ENCODE measurements at places on chromosomes 7 and 10.

DNA sequence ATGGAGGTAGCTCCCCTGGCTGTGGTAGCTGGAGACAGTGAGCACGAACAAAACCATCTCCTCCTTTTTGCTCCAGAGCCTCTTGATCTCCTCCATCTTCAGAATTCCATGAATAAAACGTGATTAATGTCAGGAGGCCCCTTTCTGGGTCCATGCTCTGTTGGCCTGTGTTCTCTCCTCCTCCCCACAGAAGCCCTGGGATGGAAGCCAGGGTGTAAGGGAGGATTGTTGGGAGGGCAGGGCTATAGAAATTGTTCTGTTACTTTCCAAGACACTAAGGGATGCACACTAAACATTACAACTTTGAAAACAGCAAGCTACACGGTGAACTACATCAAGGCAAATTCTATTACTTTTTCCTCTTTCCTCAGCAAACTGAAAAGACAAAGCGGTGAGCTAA, 96.3 kb downstream of the RNF216 start:
- DNase-seq, result no peak

DNA sequence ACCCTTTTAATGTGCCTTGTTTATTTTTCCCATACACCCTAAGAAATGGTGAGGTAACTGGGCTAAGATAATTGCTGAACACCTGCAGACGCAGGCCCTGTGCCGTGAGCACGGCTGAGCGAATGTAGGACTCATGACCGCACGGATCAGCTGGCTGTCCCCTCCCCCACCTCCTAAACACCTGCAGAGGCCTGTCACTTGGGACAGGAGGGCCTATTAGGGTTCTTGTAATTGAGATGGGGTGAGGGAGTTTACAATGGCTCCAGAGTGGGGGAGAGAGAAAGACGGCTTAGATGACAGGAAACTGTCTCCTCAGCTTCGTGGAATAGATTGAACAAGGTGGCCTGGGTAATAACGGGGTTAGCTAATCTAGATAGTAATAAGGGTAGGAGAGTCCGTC, 291.7 kb upstream of the HABP2 start:
- DNase-seq, result no peak

GRCh38 chr7:148402159-148402558, 188.4 kb upstream of the C7orf33 start:
- no peak for DNase-seq

DNA sequence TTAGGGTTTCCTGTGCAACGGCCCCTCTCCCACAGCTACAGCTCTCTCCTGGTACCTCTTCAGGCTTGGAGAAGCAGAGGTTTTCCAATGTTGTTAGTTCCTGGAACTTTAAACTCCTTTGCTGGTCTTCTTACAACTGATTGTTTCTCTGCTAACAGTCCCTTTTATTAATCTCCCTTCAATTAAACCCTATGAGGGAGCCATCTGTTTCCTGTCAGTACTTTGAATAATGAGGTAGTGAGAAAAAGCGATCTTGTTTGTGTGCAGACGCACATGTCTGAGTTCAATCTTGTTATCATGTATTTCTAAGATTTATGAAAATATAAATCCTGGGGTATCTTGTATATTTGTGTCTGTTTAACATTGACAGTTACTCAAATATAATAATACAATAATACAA, 102.4 kb downstream of the MDFIC start:
- DNase-seq, result no peak

- DNase-seq, result no peak
Observed at GRCh38 chr10:108562105-108562504, 1361.2 kb downstream of the XPNPEP1 start.

GRCh38 chr7:36946401-36946739, 222.1 kb upstream of the AOAH start:
- DNase-seq, result no peak

DNA sequence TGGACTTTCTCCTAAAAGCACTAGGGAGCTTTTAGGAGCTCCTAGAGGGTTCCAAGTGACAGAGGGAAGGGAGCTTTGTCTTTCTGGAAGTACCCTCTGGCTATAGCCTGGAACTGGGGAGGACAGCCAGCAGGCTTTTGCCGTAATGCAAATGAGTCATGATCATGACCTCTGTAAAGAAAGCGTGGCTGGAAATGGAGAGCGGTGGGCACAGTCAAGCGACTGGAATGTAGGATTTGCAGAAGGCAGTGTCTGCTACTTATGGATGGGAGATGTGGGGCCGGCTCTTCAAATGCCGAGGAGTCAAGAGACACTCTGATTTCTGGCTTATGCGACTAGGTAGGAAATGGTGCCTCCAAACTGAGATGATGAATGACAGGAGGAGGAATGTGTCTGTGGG, 34.6 kb upstream of the PLPP4 start:
- DNase-seq, result no peak

DNA sequence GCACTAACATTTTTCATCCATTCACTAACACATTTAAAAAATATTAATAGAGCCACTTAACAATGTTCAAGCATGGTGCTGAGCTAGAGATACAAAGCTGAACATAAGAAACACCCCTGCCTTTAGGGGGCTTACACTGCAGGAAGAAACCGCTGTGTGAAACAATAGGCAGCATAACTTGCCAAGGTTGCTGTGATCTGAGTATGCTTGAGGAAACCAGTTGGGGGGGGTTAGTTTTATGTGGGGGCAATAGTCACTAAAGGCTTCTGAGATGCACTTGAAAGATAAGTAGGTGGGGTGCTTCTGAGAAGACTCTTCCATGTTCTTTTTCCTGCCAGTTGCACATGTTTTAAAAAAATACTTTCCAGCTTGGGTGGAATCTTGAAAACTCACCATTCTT, 2.8 kb downstream of the RBM17 start:
- no peak for DNase-seq

- peak; percentile 61 for DNase-seq
Observed at GRCh38 chr7:143222782-143223181, 945 bp downstream of the TAS2R40 start.

DNA sequence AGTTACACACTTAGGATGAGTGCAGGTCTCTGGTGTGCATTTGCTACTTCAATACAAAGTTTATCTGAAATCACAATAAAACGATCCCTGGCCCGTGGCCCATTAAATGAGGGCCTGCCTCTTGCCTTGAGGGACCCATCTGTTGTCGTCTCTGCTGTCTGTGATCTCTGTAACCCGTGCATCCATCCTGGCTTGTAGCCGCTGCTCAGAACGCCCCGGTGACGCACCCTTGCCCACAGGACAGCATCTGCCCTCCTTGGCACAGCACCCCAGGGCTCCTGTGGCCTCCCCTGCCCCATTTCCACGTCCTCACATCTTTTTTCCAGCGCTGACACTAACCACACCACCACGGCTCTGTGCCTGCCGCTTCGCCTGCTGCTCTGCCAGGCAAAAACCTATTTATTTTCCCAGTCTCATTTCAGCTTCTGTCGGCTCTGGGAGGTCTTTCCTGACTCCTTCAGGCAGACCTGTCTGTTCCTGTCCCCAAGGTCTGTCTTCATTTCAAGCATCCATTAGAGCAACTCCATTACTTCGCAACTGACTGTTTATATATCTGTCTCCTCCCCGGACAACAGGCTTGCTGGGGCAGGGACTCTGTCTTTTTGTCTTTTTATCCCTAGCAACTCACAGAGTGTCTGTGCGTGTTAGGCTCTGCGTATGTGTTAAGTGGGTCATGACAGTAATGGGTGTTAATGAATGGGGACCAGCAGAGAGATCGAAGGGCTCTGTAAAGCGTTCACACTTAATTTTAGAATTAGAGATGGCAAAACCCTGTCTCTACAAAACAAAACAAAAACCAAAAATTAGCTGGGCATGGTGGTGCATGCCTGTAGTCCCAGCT, 16.4 kb downstream of the CARD11 start:
- no peak for DNase-seq

GRCh38 chr7:124777268-124777667, 11.7 kb upstream of the GPR37 start:
- no peak for DNase-seq

GRCh38 chr7:44180631-44181030, 8.6 kb downstream of the GCK start:
- no peak for DNase-seq

- DNase-seq, result no peak
Observed at GRCh38 chr10:26944261-26944882, 83.6 kb upstream of the ABI1 start.

- DNase-seq, result no peak
Observed at GRCh38 chr10:121543545-121543944, 54.7 kb downstream of the FGFR2 start.

DNA sequence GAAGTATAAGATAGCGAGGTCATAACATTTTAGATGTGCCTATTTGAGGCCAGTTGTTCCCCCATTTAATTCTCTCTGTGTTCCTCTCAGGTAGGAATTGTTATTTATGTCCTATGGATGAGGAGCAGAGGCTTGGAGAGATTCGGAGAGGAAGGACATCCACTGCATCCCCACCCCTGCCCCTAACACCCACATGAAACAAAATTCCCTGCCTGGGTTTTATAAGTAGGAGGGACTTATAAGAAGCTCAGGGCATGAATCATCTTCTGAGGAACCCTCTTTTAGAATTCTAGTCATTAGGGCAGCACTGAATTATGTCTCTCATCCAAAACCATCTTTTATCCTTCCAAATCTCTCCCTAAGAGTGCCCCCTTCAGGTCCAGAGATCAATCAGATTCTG, 5.0 kb downstream of the CHAT start:
- no peak for DNase-seq

DNA sequence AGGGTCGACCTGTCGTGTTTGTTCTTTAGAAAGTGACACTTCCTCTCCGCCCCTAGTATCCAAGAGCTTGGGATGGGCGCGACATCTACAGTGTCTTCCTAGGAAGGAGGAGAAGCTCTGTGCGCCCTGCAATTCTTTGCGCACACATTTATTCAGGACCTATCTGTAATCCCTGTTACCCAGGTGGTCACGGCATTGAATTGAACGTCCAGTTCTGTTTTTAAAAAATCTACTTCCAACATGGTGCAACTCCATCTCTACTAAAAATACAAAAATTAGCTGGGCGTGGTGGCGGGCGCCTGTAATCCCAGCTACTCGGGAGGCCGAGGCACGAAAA, 606 bp upstream of the LAMB1 start:
- DNase-seq, result no peak

DNA sequence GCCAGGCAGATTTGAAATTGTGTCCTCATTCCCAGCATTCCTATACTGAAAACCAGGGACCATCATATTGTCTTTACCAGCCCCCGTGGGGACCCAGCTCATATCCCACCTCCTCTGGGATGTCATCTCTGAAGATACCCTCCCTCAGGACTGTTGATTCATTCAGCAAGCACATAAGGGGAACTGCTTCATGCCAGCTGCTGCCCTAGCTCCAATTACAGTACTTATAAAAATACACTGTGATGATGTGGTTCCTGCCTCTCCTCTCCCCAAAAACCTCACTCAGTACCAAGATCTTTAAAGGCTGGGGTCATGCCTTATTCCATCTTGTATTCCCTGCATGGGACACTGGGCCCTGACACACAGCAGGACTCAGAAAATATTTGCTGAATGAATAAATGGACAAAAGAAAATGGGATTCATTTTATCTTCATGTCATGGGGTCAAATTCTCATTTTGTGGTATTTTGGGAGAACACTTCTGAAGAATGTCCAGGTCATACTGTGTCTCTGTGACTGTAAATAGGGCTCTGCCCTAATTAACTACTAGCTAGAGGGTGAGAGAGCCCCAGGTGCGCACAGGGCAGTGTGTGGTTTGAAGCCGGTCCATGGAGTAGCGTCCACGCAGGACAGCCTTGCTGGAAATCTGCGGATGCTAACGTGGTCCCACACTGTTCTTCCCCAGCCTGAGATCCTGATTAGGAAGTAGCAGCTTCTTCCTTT, 29.0 kb upstream of the DAGLB start:
- no peak for DNase-seq

- DNase-seq, result no peak
Observed at GRCh38 chr10:49585387-49585786, 24.7 kb upstream of the SLC18A3 start.

DNA sequence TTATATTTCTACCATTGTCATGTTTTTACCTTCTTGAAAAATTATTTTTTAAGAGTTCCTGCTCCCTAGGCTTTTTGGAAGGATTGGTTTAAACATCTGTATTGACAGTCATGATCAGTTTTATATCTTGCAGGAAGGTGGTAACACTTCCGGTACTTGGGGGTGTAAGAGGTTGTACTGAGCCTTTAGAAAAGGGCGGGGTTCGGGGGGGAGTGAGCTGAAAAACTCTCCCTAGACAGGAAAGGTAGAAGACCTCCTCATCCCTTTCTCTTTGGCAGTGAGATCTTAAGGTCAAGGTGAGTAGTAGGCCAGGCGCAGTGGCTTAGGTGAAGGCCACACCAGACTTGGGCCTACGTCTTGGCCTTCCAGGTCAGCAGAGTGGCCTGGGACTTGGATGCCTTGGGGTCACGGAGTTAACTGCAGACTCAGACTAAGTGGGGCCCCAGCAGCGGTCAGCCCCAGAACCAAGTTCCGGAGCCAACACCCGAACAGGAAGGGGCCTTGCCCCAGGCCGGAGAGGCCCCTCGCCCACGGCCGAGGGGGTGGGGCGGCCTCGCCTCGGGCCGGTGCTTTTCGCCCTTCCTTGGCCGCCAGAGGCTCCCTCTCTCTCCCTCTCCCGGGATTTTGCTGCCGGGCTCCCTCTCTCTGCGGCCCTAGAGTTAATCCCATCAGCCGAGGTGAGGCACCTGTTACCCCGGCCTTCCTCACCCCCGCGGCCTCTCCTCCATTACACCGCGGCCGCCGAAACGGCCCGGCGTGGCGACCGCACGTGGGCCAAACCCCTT, at the start of gene PPP1R9A:
PPP1R9A (plus strand) TSS at position 569 of the 785 bp plus-strand sequence. CDS start 2,520 bp downstream, outside the sequence.
- DNase-seq, result peak; percentile 17

DNA sequence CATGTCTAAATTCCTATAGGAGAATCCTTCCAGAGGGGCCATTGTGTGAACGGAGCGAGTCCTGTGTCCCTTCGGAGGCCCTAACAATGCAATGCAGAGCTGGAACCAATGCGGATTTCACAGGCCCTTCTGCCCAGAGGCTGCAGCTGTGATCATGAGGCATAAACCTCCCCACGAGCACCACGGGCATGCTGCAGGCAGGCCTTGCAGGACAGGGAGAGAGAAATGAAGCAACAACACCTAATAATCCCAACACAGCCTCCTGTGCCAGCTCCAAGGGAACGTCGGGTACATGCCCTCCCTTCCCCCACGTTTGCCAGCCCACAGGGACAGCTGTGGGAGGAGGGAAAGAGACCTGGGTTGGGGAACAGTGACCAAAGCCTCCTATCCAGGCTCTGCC, 74.4 kb downstream of the TNS3 start:
- DNase-seq, result no peak

- no peak for DNase-seq
Observed at GRCh38 chr7:151696721-151697514, 177.2 kb upstream of the RHEB start.

DNA sequence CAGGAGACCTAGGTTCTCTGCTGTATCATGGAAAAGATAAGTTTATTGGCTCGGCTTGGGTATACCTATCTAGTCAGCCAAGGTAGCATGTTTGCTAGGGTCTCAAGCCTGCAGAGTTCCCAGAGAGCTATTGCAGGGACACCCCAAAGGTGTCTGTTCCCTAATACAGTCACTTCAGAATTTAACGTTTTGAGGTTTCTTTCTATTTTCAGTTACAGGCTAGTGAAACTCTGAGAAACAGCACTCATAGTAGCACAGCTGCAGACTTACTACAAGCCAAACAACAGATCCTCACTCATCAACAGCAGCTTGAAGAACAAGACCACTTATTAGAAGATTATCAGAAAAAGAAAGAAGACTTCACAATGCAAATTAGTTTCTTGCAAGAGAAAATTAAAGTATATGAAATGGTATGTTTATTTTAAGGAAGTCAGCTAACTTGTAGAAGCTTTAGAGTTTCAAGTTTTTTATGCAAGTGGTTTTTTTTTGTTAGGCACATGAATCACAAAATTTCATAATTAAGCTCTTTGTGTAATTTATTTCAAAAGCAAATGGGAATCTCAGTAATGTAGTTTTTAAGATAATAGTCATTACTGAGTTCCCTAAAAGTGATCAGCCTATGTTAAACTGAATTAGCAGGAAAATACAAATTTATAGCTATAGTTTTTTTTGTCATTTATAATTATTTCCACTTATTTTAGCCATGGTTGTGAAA, 54.9 kb downstream of the AKAP9 start:
- no peak for DNase-seq

Data from right cardiac atrium (tissue), 5 donors.